ENCODE measurements at places on chromosomes 1 and 21.

DNA sequence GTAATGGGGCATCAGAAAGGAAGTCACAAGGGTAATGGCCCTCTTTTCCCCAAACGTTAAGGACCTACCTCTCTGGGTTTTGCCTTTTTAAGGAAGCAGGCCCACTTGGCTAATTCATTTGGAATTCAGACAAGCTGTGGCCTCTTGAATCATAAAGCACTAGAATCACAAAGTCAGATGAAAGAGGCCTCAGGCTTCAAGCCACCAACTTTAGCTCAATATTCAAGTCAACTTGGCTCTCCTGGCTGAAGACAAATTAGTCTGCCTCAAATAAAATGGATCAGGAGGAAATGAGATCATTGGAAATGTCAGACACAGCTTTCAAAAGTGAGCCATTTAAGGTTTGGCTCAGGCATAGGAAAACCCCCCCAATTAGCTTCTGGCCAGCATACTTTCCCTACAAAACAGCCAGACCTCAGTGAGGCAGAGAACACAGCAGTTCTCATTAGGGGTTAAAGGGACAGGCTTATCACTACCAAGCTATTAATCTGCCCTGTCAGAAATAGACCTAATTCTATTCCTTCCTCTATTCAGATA, 34.3 kb downstream of the SLC35D1 start:
- no peak for DNase-seq

- DNase-seq: no peak
Measured at GRCh38 chr1:147083919-147084272, 88.4 kb downstream of the PRKAB2 start.

DNA sequence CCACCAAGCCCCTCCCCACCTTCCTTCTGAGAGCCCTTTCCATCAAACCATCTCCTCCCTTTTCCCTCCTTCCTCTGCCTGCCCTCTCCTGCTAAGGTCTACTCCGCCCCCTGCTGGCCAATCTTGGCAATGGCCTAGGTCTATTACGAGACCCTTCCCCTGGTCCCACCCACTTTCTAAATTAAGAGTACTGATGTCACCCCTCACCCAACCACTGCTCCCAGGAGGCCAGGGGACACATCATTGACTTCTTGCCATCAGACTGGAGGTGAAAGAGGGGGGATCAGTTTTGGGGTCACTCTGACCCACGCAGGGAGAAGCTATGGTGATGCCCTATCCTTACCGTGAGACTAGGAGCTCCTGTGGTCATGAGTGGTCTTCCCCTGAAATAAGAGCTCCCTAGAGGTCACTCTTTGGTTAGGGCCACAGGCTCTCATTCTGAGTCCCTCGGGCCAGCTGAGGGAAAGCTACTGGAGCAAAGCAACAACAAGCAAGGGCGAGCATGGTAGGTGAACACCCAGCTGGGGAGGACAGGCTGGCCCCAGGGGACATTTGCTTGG, 34.6 kb upstream of the S100A7 start:
- peak; percentile 44 for DNase-seq

- DNase-seq: no peak
Measured at GRCh38 chr1:89005286-89006151, 13.1 kb upstream of the KYAT3 start.

GRCh38 chr1:158163000-158163947, 17.4 kb upstream of the CD1D start:
- DNase-seq: no peak
